ENCODE measurements at places on chromosomes 16 and 17. TPM values are rescaled to one million over a fixed set of nuclear protein-coding genes. Genes with fewer than 3 reads are reported as not detected.

SLC6A2 gene
- 0.32 TPM for total RNA-seq

GRCh38 chr16:85548375-85548774, 64.7 kb upstream of the GSE1 start:
- DNase-seq, result no peak

GRCh38 chr16:78113258-78113657, 13.8 kb downstream of the WWOX start:
- DNase-seq, result no peak

DNA sequence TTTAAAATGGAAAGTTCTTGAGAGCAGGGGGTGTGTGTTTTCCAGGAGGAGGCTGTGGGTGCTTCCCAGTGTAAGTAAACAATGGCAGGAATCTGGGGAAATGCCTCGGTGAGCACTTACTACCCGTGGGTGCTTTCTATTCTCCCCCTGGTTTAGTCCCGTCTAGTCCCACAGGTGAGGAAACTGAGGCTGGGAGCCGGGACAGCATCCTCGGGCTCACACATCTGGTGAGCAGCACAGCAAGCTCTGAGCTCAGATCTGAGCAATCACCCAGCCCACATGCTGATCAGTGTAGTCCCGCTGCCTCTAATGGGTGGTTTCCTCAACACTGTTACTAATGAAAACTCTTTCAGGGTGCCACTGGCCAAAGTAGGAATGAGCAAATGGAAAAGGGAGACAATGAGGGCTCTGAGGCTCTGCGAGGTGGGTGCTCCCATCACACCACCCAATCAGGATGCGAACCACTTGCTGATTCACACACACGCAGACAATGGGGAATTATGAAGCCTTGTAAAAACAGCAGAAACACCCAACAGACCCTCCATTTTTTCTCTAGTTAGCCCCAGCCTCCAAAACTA, 202.6 kb downstream of the PARN start:
- DNase-seq, result no peak

- DNase-seq, result no peak
Measured at GRCh38 chr17:55062921-55063320, 94.4 kb downstream of the STXBP4 start.

- DNase-seq, result no peak
Measured at GRCh38 chr16:60142619-60143347, 1408.7 kb upstream of the GOT2 start.
